ENCODE measurements at places on chromosomes 7 and 10.

DNA sequence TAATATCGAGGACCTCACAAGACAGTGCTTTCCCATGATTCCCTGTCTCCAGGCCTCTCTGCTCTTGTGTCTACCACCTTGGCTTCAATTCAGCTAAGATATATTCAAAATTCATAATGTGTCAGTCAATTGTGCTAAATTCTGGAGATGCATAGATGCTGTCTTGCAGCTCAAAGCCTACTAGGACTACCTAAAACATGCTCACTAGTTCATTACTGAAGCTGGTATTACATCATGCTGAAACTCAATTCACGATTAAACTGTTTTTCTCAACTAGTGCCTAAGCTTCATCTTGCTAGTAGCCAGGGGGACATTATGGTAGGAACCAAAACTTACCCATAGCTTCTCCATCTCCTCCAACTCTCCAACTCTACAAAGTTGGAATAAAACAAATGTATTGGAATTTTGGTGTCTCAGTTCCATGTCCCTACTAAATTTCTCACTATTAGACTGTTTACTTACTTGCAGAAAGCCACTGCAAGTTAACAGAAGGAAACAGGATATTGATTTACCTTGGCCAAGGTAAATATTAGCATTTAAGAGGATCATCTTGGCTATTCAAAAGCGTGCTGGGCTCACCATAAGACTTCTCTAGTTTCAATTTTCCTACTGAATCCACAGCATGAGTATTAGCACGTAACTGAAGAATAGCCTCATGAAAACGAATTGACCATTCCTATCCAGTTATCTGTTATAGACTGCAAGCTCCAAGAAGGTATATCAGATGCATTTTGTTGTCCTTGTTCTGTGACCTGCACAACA, 53.6 kb downstream of the CREB3L2 start:
- no peak for DNase-seq
- H3K4me1 ChIP-seq: peaks cover 12% of the 10 kb centered on the region
- no peak overlapping the region for H3K4me3 ChIP-seq
- H3K27ac ChIP-seq: no peak overlapping the region
- H3K27me3 ChIP-seq: no peaks in the 10 kb centered on the region

- H3K4me3 ChIP-seq: no peak overlapping the region
- peaks cover 5% of the 10 kb centered on the region for H3K4me1 ChIP-seq
- no peaks in the 10 kb centered on the region for H3K36me3 ChIP-seq
- H3K27me3 ChIP-seq: peaks cover 12% of the 10 kb centered on the region
- H3K27ac ChIP-seq: no peak overlapping the region
Observed at GRCh38 chr10:71594934-71595571, 124.5 kb downstream of the C10orf105 start.

DNA sequence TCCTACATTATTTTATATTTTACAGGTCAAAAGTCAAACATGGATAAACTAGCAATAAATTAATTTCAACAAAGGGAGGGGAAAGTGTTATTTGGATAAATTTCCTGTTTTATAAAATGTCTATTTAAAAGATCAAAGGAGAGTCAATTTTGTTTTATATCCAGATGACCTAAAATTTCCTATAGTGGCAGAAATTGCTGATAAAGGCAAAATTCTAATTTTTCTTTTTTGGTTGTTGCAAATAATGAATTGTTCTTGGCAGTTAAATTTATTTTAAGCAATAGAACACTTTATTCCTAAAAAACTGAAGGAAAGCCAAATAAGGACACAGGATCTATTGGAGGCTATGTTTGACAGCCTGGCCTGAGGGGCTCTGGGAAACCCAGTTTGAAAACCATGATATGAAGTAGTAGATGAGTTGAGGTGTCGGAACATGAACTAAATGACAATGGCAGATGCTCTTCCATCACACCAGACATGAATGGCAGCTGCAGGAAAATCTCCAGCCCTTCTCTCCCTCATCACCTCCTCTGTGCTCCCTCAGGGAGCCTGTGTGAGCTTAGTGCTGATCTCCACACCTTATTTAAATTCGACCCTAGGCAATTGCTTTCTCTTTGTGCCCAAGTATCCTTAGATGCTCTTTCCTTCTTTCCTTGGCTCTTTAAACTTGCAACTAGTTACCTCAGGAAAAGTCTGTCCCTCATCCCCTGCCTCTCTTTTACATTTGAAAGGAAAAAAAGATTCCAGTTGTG, 395.0 kb downstream of the THSD7A start:
- no peak for DNase-seq
- no peak overlapping the region for H3K27ac ChIP-seq
- H3K4me1 ChIP-seq: no peaks in the 10 kb centered on the region
- H3K27me3 ChIP-seq: no peaks in the 10 kb centered on the region
- no peaks in the 10 kb centered on the region for H3K36me3 ChIP-seq

GRCh38 chr7:20232848-20233247, 15.7 kb upstream of the MACC1 start:
- H3K36me3 ChIP-seq: no peaks in the 10 kb centered on the region
- no peaks in the 10 kb centered on the region for H3K4me1 ChIP-seq
- no peaks in the 10 kb centered on the region for H3K27me3 ChIP-seq
- no peak for DNase-seq

DNA sequence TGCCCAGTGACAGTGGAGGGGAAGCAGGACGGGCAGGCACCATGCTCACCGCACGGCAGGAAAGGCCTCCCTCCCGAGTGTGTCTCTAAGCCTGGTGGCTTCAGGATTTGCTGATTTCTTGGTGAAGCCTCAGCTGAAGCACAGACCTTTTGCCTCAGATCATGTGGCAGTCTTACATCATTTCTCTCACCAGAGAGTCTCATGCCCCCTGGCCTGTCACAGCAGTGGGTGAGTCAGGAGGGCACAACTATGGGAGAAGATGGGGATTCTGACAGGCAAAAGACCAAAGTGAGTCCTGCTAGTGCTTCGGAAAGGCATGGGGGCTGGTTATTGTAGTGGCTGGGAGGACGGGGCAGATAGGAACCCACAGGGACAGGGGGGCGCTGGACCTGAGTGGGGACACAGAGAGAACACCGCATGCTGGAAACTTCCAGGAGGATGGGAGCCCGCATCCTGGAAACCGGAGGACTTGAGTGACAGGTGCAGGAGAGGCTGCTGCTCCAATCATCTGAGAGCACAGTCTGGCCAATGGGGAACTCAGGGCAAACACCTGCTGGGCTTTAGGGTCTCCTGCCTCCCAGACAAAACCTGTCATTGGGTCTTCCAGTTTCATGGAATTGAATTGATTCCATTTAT, 166.8 kb downstream of the ADARB2 start:
- peaks cover 2% of the 10 kb centered on the region for H3K4me1 ChIP-seq
- no peaks in the 10 kb centered on the region for H3K36me3 ChIP-seq
- no peak overlapping the region for H3K4me3 ChIP-seq
- H3K27ac ChIP-seq: no peak overlapping the region
- DNase-seq: no peak
- no peaks in the 10 kb centered on the region for H3K27me3 ChIP-seq

GRCh38 chr10:15306735-15307280, 64.3 kb downstream of the FAM171A1 start:
- H3K36me3 ChIP-seq: no peaks in the 10 kb centered on the region
- DNase-seq: no peak
- H3K27me3 ChIP-seq: no peaks in the 10 kb centered on the region
- H3K27ac ChIP-seq: no peak overlapping the region
- H3K4me3 ChIP-seq: no peak overlapping the region

DNA sequence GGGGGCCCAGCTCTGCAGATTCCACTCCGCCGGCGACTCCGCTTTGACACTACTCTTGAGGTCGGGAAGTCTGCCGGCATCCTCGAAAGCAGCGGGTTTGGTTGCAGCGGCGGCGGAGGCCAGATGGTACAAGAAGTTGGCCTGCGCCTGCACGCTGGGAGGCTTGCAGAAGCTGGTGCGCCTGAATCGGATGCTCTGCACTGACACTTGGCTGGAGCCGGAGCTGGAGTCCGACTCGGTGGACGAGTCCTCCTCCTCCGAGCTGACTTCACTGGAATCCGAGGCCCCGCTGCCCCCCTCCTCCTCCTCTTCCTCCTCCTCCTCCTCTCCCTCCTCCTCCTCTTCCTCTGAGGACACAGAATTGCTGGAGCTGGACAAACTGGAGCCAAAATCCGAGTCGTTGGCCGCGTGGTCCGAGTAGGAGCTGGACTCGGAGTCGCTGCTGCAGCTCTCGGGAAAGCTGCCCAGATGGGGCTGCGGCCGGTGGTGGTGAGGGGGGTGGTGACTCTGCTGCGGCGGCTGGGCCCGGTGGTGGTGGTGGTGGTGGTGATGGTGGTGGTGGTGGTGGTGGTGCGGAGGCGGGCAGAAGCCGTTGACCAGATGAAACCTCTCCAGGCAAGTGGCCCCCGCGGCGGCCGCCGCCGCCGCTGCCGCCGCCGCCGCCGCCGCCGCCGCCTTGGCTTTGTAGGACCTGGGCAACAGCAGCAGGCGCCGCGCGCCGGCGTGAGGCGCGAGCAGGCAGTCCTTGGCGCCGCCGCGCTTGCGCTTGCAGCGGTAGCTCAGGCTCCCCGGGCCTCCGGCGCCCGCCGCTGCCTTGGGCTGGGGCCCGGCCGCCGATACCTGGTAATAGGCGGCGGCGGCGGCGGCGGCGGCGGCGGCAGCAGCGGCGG, 9.0 kb downstream of the SKIDA1 start:
- H3K4me3 ChIP-seq: peak overlapping the region; percentile 86
- H3K36me3 ChIP-seq: no peaks in the 10 kb centered on the region
- no peaks in the 10 kb centered on the region for H3K27me3 ChIP-seq
- peaks cover 4% of the 10 kb centered on the region for H3K4me1 ChIP-seq
- peak; percentile 76 for DNase-seq

DNA sequence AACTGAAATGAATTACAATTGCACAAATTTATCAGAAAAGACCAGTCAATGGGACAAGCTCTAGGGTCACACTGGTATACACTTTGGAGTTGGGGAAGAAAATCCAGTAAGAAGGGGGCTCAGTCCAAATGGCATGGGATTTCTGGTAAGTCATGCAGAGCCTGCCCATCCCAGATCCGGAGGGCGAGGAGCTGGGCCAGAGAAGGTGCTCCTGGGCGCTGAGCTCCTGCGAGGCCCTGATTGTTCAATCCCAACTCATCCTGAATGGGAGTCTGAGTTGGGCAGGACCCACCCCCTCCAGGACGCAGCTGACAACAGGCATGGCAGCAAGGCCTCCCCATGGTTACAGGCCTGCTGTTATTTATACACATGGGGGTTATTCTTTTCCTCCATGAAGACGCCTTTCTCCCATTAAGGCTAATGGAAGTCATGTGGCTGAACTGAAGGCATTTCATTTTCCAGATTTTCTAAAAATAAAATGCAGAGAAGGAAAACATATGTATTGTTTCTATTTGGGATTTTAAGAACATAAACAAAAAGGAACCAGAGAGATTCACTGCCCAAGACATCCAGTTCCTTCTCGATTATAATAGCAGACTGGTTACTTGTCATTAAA, 91.1 kb upstream of the ADAM12 start:
- peaks cover 4% of the 10 kb centered on the region for H3K4me1 ChIP-seq
- no peaks in the 10 kb centered on the region for H3K36me3 ChIP-seq
- H3K27ac ChIP-seq: no peak overlapping the region

DNA sequence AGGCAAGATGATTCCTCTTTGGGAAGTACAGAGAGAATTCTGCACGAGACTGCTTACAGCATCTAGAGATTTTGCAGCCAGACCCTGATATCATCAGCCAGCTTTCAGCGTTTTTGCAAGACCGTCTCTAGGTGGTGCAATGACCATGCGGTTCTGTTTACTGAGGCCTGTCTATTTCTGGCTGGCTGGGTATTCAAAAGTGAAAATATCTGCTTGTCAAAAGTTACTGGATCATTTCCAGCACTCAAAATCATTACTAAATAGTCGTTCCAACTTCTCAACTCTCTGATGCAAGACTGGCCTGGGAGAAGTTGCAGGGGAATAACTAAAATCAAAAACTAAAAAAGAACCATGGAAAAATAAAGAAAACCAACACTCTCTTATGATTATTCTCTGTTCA, 240.1 kb downstream of the ELMO1 start:
- no peak overlapping the region for H3K27ac ChIP-seq
- H3K36me3 ChIP-seq: no peaks in the 10 kb centered on the region
- H3K27me3 ChIP-seq: peaks cover 2% of the 10 kb centered on the region
- H3K4me1 ChIP-seq: no peaks in the 10 kb centered on the region
- DNase-seq: peak; percentile 82

DNA sequence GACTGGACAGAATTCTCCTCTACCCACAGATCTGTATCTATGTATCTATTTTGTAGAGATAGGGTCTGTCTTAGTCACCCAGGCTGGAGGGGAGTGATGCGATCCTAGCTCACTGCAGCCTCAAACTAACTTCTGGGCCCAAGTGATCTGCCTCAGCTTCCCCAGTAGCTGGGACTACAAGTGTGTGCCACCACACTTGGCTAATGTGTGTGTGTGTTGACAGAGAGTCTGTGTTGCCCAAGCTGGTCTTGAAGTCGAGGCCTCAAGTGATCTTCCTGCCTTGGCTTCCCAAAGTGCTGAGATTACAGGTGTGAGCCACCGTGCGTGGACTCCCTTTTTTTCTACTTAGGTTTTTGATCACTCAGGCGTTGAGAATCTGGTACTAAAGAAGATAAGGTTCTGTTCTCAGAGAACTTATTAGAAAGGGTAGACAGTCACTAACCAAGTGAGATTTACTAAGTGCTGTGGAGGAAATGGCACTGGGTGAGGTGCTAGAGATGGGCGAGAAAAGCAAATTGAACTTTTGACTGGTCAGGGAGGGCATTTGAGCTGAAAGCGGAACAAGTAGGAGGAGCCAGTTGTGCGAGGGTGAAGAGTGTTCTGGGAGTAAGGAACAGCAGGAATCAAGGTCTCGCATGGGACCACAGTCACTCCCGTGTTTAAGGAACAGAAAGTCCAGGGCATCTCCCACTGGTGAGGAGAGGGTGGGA, 18.0 kb downstream of the NDUFB2 start:
- no peak overlapping the region for H3K4me3 ChIP-seq
- no peak overlapping the region for H3K27ac ChIP-seq
- H3K27me3 ChIP-seq: no peaks in the 10 kb centered on the region
- H3K36me3 ChIP-seq: peaks cover 11% of the 10 kb centered on the region

DNA sequence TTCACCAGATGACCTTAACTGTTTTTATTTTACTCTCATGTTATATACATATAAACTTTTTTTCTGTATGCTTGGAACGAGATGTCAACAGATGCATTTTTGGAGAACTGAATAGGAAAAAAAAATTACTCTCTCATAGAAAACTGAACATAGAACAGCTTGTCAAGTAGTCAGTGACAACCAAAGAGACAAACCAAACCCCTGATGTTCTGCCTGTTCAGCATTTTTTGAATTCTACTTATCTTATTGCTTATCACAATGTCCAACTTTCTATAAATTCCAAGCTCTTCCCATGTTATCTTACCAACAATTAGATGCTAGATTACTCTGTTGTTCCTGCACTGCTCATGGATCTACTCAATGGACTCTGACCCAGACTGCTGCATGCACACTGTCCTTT, 95.2 kb downstream of the VPS41 start:
- H3K27me3 ChIP-seq: no peaks in the 10 kb centered on the region
- H3K4me1 ChIP-seq: no peaks in the 10 kb centered on the region
- peaks cover 15% of the 10 kb centered on the region for H3K36me3 ChIP-seq
- no peak for DNase-seq
- no peak overlapping the region for H3K27ac ChIP-seq

GRCh38 chr7:113267885-113268284, 149.5 kb upstream of the SMIM30 start:
- no peaks in the 10 kb centered on the region for H3K27me3 ChIP-seq
- H3K27ac ChIP-seq: no peak overlapping the region
- no peaks in the 10 kb centered on the region for H3K36me3 ChIP-seq
- H3K4me1 ChIP-seq: no peaks in the 10 kb centered on the region
- DNase-seq: peak; percentile 0
- no peak overlapping the region for H3K4me3 ChIP-seq

GRCh38 chr10:18822156-18822555, 162.9 kb downstream of the ARL5B start:
- DNase-seq: peak; percentile 0
- H3K4me1 ChIP-seq: no peaks in the 10 kb centered on the region
- no peaks in the 10 kb centered on the region for H3K27me3 ChIP-seq
- H3K36me3 ChIP-seq: no peaks in the 10 kb centered on the region
- H3K4me3 ChIP-seq: no peak overlapping the region

GRCh38 chr10:129369566-129369965, 97.5 kb upstream of the MGMT start:
- no peaks in the 10 kb centered on the region for H3K27me3 ChIP-seq
- no peak overlapping the region for H3K27ac ChIP-seq
- DNase-seq: no peak
